Suprapubic skin (tissue), 4 donors: ENCODE measurements at places on chromosomes 1 and 21. TPM values are rescaled to one million over a fixed set of nuclear protein-coding genes. Genes with fewer than 3 reads are reported as not detected.

DNA sequence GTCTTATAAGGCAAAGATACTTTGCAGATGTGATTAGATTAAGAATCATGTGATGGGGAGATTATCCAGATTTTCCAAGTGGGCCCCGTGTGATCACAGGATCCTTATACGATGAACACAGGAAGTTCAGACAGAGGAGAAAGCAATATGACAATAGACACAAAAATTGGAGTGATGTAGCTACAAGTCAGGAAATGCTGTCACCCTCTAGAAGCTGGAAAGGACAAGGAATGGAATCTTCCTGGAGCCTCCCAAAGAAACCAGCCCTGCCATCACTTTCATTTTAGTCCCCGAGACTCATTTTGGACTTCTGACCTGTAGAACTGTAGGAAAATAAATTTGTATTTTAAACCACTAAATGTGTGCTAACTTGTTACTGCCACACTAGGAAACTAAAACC is 61.9 kb upstream of the C1orf21 start:
- no peaks in the 10 kb centered on the region for H3K4me1 ChIP-seq
- H3K27ac ChIP-seq, result no peak overlapping the region
- no peaks in the 10 kb centered on the region for H3K27me3 ChIP-seq
- no peak for DNase-seq

DNA sequence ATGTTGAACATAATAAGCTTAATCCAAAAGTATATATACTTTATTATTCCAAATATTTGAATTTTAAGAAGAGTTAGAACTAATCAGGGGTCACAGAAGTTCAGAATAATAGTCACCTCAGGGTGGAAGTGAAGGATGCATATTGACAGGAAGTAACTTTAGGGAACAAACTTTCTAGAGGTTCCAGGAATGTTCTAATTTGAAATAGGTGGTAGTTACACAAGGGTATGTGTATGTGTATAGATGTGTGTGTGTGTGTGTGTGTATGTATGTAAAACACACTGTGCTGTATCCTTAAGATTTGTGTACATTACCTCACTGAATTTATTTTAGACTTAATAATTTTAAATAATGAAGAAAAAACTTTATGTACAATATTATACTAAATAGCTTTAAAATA is 110.4 kb downstream of the ACBD6 start:
- DNase-seq, result no peak
- no peak overlapping the region for H3K4me3 ChIP-seq
- H3K4me1 ChIP-seq, result no peaks in the 10 kb centered on the region
- no peak overlapping the region for H3K27ac ChIP-seq

Gene PAQR6
- total RNA-seq, result 8.5 TPM

GRCh38 chr1:182226618-182227017 is 165.0 kb downstream of the GLUL start:
- H3K4me1 ChIP-seq, result peaks cover 5% of the 10 kb centered on the region
- no peaks in the 10 kb centered on the region for H3K36me3 ChIP-seq
- H3K27ac ChIP-seq, result no peak overlapping the region
- H3K27me3 ChIP-seq, result no peaks in the 10 kb centered on the region
- DNase-seq, result no peak

Gene BCL2L15
- total RNA-seq, result 0.13 TPM

DNA sequence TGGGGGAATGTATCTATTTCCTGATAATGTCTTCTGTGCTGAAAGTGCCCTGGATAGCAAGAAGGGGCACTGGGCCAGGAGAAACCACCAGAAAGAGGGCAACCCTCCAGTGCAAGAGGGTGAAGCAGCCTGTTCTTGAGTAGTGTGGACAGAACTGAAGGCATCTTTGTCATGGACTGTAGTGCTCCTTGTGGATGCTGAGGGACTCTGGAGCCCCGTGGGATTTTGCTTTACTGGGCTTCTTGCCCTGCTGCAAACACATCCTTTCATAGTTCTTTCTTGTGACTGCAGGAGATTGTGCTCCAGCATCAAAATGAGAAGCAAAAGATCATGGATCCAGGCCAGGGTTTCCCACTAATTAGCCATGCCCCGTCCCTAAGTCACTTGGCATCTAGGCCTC is 300.6 kb downstream of the ZNF326 start:
- H3K4me1 ChIP-seq, result no peaks in the 10 kb centered on the region
- H3K27me3 ChIP-seq, result peaks cover 3% of the 10 kb centered on the region
- H3K4me3 ChIP-seq, result no peak overlapping the region

Gene RGS16
- 2.8 TPM for total RNA-seq

DNA sequence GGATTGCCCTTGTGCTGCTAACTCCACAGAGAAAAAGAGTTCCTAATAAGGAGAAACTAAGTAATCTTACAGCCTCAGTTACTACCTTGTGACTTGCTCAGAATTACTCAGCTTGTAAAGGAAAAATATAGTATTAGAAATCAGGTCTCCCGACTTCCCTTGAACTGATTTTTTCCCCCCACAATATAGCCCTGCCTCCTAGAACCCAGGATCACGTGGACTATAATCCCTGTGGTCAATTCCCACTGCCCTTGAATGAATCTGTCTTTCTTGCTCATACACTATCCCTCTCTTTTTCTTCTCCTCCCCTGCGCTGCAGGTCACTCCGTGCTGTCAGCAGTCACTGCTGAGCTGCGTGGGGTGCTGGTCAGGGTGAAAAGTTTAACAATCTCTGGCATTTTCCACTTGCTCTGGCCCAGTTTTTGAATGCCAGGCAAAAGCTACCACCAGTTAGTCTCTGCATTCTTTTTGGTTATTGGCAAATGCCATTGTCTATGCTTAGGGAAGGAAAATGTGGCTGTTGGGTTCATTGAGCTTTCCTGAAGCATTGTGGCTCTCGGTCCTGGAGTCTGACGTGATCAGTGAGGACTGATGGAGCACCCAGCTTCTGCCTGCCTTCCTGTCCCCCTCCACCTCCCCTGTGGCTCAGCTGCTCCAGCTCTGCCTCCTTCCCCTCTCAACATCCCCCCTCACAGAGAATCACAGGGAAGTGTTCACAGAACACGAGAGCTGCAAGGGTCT is 1.9 kb upstream of the MYOC start:
- no peaks in the 10 kb centered on the region for H3K36me3 ChIP-seq
- DNase-seq, result no peak
- no peaks in the 10 kb centered on the region for H3K27me3 ChIP-seq
- H3K4me1 ChIP-seq, result peaks cover 18% of the 10 kb centered on the region
- no peak overlapping the region for H3K4me3 ChIP-seq
- H3K27ac ChIP-seq, result peak overlapping the region; percentile 53

- H3K27me3 ChIP-seq, result no peaks in the 10 kb centered on the region
- H3K4me3 ChIP-seq, result no peak overlapping the region
- peak overlapping the region; percentile 39 for H3K27ac ChIP-seq
- peaks cover 69% of the 10 kb centered on the region for H3K4me1 ChIP-seq
- no peak for DNase-seq
- H3K36me3 ChIP-seq, result peaks cover 4% of the 10 kb centered on the region
These were observed 72.1 kb downstream of the UCK2 start for GRCh38 chr1:165899461-165899941.

Gene WNT2B
- 57.9 TPM for total RNA-seq

- H3K27me3 ChIP-seq, result no peaks in the 10 kb centered on the region
- H3K27ac ChIP-seq, result no peak overlapping the region
- no peaks in the 10 kb centered on the region for H3K4me1 ChIP-seq
- H3K4me3 ChIP-seq, result no peak overlapping the region
These were observed 151.5 kb downstream of the ST6GALNAC5 start for GRCh38 chr1:77018761-77019160.

DNA sequence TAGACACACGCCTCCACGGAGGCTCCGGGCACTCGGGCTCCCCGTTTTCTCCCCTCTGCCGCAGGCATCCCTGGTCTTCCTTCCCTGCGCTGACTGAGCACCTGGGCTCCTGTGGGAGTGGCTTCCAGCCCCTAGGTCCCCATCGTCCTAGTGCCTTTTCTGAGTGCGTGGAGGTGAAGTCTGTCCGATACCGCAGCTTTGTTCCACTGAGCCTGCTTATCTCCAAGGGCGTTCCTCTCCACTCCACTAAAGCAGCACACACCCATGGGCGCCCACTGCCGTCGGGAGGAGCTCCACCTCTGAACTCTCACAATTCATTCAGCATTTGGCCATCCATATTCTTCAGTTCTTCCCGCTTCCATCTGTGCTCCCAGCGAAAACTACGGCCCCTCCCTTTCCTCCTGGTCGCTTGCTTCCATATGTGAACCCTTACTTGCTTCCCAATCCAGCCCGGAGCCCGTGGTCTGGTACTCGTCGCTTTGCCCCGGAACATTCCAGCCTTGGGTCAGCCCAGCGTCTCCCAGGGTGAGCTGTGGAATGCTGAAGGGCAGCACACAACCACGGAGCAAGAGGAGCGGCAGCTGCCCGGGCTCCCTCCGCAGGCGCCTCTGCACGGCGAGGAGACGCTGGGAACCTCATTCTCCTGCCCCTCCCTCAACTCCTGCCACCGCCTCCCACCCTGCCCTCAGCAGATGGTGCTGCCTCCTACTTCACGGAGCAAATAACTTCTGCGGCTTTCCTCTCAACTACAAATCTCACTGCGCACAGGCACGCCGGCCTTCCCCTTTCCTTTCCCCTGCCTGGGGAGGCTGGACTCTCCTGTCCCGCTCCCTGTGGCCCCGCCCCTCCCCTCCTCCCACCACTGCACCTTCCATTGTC is 27.5 kb downstream of the ATP8B2 start:
- peak overlapping the region; percentile 51 for H3K27ac ChIP-seq
- peaks cover 38% of the 10 kb centered on the region for H3K4me1 ChIP-seq
- no peaks in the 10 kb centered on the region for H3K27me3 ChIP-seq
- H3K36me3 ChIP-seq, result peaks cover 16% of the 10 kb centered on the region

Gene FCN3
- 2.3 TPM for total RNA-seq

Gene CAMTA1
- total RNA-seq, result 52.0 TPM

GRCh38 chr1:187938092-187938491 is 1109.3 kb downstream of the PLA2G4A start:
- no peak overlapping the region for H3K27ac ChIP-seq
- H3K27me3 ChIP-seq, result no peaks in the 10 kb centered on the region
- no peak for DNase-seq
- no peaks in the 10 kb centered on the region for H3K36me3 ChIP-seq
- no peak overlapping the region for H3K4me3 ChIP-seq

Gene GOLT1A
- total RNA-seq, result not detected

GRCh38 chr1:185646202-185646683 is 87.9 kb upstream of the HMCN1 start:
- H3K4me3 ChIP-seq, result no peak overlapping the region
- H3K27ac ChIP-seq, result no peak overlapping the region
- no peak for DNase-seq
- H3K27me3 ChIP-seq, result no peaks in the 10 kb centered on the region
- H3K4me1 ChIP-seq, result peaks cover 17% of the 10 kb centered on the region
- no peaks in the 10 kb centered on the region for H3K36me3 ChIP-seq

GRCh38 chr1:22131875-22132486 is 10.9 kb downstream of the WNT4 start:
- no peak for DNase-seq
- H3K4me1 ChIP-seq, result peaks cover 27% of the 10 kb centered on the region
- H3K36me3 ChIP-seq, result no peaks in the 10 kb centered on the region
- H3K27me3 ChIP-seq, result no peaks in the 10 kb centered on the region
- no peak overlapping the region for H3K27ac ChIP-seq

DNA sequence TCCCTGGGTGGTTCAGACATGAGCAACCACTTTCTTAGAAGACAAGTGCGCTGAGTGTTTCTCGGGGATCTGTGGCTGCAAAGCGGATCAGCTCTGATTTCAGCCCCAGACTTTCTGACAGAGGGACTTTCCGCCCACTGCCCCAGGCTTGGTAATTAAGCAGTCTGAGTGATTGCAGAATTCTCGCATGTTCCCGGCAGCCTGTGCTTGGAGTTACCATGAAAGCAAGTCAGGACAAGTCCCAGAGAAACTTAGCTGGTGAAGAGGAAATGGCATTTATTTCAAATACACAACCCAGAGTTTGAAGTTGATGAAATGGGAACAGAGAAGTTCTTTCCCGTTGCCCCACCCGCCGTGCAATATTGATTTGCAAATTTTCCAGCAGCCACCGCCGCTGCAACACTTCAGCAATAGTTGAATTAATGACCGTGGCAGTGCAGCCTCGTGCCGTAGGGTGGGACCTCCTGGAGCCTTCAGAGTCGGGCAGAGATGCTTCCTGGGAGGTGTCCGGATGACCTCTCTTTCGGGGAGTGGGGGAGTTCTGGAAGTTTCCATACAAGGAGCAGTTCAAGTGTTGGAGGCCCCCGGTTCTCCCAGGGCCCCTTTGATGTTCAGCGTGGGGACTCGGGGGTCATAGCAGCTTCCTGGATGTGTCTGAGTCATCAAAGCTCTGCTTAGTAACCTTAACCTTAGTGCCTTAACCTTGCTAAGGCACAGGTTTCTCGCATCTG is 134.7 kb downstream of the KAZN start:
- DNase-seq, result peak; percentile 74
- H3K4me1 ChIP-seq, result peaks cover 31% of the 10 kb centered on the region
- H3K27me3 ChIP-seq, result no peaks in the 10 kb centered on the region
- peak overlapping the region; percentile 70 for H3K27ac ChIP-seq
- no peak overlapping the region for H3K4me3 ChIP-seq

Gene CD34
- 20.7 TPM for total RNA-seq

- H3K4me1 ChIP-seq, result peaks cover 61% of the 10 kb centered on the region
- no peak overlapping the region for H3K27ac ChIP-seq
- peaks cover 96% of the 10 kb centered on the region for H3K27me3 ChIP-seq
- no peaks in the 10 kb centered on the region for H3K36me3 ChIP-seq
These were observed 6.4 kb downstream of the DMRTA2 start for GRCh38 chr1:50416553-50417453.

Gene NT5C1A
- not detected for total RNA-seq

GRCh38 chr1:119186471-119186870 is 46.0 kb upstream of the WARS2 start:
- no peak overlapping the region for H3K4me3 ChIP-seq
- no peaks in the 10 kb centered on the region for H3K4me1 ChIP-seq
- no peak for DNase-seq
- H3K27me3 ChIP-seq, result no peaks in the 10 kb centered on the region
- no peak overlapping the region for H3K27ac ChIP-seq

- H3K4me1 ChIP-seq, result peaks cover 14% of the 10 kb centered on the region
- no peak overlapping the region for H3K27ac ChIP-seq
- H3K36me3 ChIP-seq, result no peaks in the 10 kb centered on the region
- peak; percentile 93 for DNase-seq
These were observed 21.9 kb upstream of the LAPTM5 start for GRCh38 chr1:30779294-30780071.
